Stimulated activated CD4-positive, alpha-beta T cell treated with anti-CD3 and anti-CD28 coated beads, Interleukin-15, amount 100 ng/mL, for 48 hours (primary cell): ENCODE measurements at places on chromosomes 4 and X.
A peak's percentile ranks its signal among the peaks of the same experiment; 100 is the strongest.

DNA sequence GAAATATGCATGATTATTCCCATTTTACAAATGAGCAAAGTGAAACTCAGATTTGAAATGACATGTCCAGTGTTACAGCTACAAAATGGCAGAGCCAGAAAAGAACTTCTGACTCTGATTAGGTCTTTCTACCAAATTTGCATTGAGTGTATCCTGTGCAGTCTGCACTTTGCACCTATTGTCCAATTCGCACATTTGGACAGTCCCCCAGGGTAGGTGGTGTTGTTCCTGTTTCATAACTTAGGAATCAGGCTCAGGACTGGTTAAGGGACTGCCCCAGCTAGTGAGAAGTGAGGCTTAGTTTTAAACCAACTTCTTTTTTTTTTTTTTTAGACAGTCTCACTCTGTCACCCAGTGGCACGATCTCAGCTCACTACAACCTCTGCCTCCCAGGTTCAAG is 137.9 kb upstream of the NALF2 start:
- no peak for DNase-seq

- DNase-seq, result no peak
Measured at GRCh38 chr4:179268791-179269190, 1826.6 kb upstream of the AGA start.

GRCh38 chrX:133921764-133922389 is 63.5 kb downstream of the GPC3 start:
- no peak for DNase-seq

GRCh38 chrX:69100478-69100877 is 64.8 kb downstream of the PJA1 start:
- no peak for DNase-seq

DNA sequence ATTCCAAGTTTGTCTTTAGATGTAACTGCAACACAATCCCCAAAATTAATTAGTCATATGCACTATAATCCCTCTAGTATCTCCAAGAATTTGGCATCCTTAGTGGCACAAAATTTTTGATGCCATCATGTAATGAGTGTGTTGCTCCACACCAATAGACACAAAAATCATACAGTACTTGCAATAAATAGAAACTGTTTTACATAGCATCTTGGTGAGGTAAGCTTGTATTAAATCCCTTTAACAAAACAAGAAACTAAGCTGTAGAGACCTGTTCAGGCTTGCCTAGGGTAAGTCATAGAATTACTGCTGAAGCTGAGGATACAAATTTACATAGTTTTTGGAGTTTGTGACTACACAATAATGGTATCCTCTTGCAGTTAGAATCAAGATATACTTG is 64.5 kb upstream of the PRSS12 start:
- no peak for DNase-seq

GRCh38 chr4:183329954-183330742 is 7.9 kb upstream of the CLDN24 start:
- DNase-seq, result no peak

- DNase-seq, result no peak
Measured at GRCh38 chrX:3520982-3521381, 174.5 kb upstream of the MXRA5 start.

- DNase-seq, result no peak
Measured at GRCh38 chr4:183022617-183023016, 76.4 kb upstream of the WWC2 start.

DNA sequence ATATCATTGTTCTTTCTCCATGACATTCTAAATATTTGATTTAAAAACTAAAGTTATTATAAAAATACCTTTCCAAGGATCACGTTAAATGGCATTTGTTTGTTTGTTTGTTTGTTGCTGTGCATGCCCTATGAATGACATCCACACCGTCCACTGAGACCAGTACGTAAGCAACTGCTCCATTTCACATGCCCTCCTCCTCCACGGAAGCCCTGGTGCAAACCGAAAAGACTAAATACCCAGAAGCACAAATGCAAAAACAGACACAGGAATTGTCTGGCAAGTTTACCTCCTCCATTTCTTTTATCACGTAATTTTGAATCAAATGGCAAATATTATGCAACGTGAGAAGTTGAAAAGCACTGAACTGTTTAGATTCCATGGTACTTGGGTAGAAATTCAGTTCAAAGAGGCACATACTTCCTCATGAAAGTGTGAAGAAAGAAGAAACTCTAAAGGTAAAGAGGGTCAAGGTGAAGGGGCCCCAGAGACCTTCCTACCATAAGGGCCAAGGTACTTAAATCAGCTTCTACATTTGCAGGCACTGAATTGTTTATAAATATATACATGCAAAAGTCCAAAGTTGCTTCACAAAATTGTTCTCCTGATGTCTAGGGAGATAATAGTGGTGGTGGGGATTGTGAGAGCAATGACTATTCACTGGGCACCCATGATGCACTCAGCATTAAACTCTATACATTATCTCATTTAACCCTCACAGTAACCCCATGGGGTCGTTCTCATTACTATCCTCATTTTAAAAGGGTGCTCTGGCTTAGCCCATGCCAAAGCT is 23.4 kb downstream of the IRF2 start:
- no peak for DNase-seq

GRCh38 chr4:147755561-147756295 is 23.8 kb downstream of the ARHGAP10 start:
- no peak for DNase-seq

- no peak for DNase-seq
Measured at GRCh38 chr4:68963374-68963773, 11.8 kb upstream of the UGT2A3 start.

GRCh38 chr4:181693517-181693916 is 549.7 kb upstream of the TENM3 start:
- DNase-seq, result no peak

GRCh38 chrX:122545778-122546177 is 638.3 kb upstream of the GRIA3 start:
- no peak for DNase-seq

GRCh38 chrX:19902110-19902509 is 14.7 kb upstream of the SH3KBP1 start:
- DNase-seq, result no peak

DNA sequence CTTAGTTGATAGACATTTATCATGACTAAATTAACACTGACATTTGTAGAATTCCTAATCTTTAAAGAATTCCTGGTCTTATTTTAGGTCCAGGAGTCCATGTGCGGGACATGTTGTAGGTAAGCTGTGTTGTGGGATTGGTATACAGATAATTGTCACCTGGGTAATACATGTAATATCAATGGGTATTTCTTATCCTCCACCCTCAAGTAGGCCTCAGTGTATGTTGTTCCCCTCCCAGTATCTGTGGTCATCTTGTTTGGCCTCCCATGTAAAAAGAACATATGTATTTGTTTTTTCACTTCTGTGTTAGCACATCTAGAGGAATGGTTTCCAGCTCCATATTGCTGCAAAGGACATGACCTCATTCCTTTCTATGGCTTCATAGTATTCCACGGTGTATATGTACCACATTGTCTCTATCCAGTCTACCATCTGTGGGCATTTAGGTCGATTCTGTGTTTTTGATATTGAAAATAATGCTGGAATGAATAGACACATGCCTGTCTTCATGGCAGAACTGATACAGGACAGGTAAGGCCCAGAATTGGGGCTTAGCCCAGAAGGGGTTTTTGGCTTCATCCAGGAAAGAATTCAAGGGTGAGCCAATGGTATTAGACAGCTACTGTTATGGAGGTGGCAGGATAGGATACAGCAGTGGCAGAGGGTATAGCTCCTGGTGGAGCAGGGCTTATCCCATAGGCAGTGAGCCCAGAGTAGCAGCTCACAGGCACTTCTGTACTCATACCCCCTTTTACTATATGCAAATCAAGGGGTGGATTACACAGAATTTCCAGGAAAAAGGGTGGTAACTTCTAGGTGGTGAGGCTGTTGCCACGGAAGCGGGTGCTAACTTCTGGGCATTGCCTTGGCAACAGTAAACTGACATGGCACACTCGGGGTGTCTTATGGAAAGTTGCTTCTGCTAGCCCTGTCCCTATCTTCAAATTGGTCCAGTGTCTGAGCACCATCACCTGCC is 66.1 kb upstream of the WDR1 start:
- DNase-seq, result no peak

- no peak for DNase-seq
Measured at GRCh38 chrX:69152417-69152841, 12.8 kb downstream of the PJA1 start.

GRCh38 chr4:1472148-1472797 is 66.0 kb upstream of the NKX1-1 start:
- no peak for DNase-seq

DNA sequence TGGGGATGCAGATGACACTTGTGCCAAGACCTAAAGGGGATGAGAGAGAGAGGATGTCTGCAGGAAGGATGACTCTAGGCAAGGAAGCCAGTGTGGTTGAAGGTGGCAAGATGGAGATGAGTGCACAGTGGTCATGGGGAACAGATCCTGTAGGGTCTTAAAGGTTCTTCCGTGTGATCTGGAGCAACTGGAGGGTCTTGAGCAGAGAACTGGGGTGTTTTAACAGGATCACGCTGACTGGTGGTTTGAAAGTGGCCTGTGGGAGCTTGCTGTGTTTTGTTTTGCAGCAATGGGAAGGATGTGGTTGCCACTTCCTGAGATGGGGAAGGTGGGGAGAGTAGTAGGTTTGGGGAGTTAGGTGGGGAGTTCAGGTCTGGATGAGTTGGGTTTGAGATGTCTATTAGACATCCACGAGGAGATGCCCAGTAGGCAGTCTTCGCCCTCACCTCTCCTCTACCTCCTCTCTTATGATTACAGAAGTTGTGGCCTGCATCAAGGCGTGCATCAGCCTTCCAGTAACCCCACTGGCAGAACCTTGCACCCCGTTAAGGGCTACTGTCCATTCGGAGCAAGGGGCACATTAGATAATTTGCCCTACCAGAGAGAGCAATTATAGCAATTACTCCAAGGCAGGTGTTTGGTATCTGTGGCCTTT is 1.4 kb upstream of the STBD1 start:
- DNase-seq, result no peak

- no peak for DNase-seq
Measured at GRCh38 chr4:84852081-84852480, 114.4 kb downstream of the WDFY3 start.

DNA sequence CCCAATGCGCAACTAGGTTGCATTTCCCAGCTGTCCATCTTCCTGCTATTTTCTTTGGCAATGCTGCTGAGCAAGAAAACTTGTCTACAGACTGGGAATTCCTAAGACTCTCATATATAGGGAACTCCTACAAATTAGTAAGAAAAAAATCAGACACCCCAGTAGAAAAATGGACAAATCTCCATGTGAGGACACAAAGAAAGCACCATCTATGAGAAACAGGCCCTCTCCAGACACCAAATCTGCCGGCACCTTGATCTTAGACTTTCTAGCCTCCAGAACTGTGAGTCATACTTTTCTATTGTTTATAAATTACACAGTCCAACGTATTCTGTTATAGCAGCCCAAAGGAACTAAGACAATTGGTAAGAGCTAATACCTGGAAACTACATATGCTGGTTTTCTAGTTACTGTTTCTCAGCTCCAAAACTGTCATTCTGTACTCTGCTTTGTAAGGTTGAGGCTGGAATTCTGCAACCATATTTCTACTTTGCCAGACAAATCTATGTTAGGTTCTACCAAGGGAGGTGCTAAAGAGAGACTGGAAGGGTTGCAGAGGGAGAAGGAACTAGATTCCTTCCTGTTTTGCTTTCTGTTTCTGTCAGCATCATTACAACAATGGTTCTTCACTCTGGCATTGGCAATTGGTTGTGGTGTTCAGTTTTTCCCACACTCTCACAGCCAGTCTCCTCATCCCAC is 35.7 kb upstream of the FAM241A start:
- DNase-seq, result no peak

GRCh38 chrX:21781525-21781924 is 23.6 kb upstream of the SMPX start:
- DNase-seq, result no peak

GRCh38 chr4:138952411-138952810 is 63.2 kb upstream of the NOCT start:
- DNase-seq, result peak; percentile 14

DNA sequence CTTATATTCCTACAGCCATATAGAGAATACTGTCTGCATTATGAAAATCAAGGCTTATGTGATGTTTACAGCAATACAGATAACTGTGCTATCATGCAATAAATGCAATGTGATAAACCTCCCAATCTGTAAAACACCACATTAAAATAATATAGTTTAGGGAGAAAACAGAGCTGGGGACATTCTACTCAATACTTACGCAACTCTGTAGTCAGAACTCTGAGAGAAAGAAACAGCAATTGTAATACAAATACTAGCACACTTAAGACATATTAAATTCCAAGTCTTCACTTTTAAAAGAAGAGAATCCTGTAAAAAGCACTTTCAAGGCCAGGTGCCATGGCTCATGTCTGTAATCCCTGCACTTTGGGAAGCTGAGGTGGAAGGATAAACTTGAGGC is 61.4 kb downstream of the ANKRD17 start:
- no peak for DNase-seq

- DNase-seq, result no peak
Measured at GRCh38 chrX:43949669-43950068, 23.5 kb downstream of the NDP start.

DNA sequence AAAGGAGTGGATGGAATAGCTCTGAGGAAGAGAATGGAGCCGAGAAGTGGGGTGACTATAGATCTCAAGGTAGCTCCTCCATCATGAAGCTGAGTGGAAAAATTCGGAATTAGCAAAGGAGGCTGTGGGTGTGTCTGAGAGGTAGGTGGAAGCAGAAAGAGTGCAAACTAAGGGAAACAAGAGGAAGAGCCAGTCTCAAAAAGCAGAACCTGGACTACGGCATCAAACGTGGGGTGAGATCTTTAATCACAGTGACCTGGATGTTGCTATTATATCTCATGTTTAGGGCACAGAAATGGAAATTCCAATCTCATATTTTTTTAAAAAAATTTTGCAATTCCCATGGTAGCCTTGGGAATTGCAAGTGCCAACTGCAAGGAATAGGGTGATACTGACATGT is 162.5 kb upstream of the RASGEF1B start:
- no peak for DNase-seq

DNA sequence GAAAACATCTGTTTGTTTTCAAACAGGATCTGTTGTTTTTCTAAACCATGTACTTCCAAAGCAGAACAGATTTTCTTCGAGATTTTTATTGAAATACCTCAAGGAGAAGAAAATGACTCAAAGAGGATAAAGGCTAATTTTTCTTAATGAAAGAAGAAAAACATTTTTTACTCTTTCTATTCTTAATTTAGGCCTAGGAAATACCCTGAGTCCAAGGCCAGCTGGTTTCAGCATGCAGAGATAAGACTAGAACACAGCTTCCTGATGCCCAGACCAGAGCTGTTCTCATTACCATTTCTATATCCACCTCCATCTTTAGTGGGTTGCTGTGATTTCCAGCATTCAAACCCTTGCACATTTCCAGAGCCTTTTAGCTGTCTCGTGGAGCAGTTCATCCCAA is 18.3 kb downstream of the GAB1 start:
- DNase-seq, result no peak

- DNase-seq, result peak; percentile 32
Measured at GRCh38 chr4:24980064-24980690, 50.6 kb downstream of the LGI2 start.

GRCh38 chrX:117973110-117973807 is 143.4 kb downstream of the KLHL13 start:
- no peak for DNase-seq

DNA sequence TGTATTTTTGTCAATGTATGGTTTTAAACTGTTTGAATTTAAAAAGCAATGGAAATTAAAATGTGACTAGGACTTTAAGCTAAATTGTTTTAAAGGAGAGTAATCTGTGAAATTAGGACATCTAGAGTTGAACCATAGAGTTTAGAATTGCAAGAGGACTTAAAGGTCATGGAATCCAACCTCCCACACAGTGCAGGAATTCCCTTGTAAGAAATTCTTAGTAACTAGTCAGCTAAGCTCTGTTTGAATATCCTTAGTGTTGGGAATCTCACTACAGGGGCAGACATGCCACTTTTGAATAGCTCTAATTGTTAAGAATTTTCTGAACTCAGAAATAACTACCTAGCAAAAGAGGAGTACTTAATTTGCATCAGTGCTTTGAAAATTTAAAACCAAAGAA is 292.9 kb downstream of the IL1RAPL1 start:
- DNase-seq, result no peak
